Neuronal stem cell (in vitro differentiated cells): ENCODE measurements at places on chromosomes 2 and 18.

DNA sequence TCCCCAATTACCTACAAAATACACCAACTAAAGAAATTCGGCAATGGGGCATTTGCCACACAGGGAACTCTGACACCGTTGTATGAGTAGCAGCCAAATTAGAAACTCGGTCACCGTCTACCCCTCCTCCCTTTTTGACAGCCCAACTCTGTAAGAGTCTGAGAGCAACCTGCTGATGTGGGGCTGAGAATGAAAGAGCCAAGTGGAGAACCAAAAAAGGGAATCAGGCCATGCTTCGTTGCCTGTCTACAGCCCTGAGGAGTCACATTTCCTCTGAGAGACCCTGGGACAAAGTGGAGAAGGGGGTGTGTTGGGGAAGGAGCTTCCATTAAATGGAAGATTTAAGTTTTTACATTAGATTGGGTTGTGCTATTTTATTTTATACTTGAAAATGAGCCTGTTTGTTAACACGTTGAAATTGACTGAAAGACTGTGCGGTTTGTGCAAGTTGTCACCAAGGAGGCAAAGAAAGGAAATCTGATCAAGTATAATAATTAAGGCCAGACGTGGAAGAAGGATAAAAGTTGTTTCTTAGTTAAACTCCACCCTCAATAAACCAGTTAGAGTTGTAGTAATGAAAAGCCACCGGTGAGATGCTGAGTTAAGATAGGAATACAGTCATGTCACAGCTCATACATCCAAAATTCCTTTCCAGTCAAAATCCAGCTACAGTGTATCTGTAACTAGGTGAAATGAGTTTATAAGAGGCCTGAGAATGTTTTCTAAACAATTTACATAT, 131.7 kb upstream of the CREB1 start:
- H3K4me1 ChIP-seq, result peaks cover 10% of the 10 kb centered on the region
- peak overlapping the region; percentile 43 for H3K27ac ChIP-seq
- H3K27me3 ChIP-seq, result no peaks in the 10 kb centered on the region
- DNase-seq, result peak; percentile 33
- no peak overlapping the region for H3K4me3 ChIP-seq

GRCh38 chr18:28127763-28128658, 48.9 kb downstream of the CDH2 start:
- no peak overlapping the region for H3K4me3 ChIP-seq
- DNase-seq, result no peak
- H3K27ac ChIP-seq, result no peak overlapping the region
- peaks cover 3% of the 10 kb centered on the region for H3K36me3 ChIP-seq

GRCh38 chr2:220533485-220533884, 906.1 kb downstream of the SLC4A3 start:
- DNase-seq, result no peak
- no peak overlapping the region for H3K27ac ChIP-seq
- no peaks in the 10 kb centered on the region for H3K27me3 ChIP-seq
- no peak overlapping the region for H3K4me3 ChIP-seq
- H3K36me3 ChIP-seq, result no peaks in the 10 kb centered on the region

DNA sequence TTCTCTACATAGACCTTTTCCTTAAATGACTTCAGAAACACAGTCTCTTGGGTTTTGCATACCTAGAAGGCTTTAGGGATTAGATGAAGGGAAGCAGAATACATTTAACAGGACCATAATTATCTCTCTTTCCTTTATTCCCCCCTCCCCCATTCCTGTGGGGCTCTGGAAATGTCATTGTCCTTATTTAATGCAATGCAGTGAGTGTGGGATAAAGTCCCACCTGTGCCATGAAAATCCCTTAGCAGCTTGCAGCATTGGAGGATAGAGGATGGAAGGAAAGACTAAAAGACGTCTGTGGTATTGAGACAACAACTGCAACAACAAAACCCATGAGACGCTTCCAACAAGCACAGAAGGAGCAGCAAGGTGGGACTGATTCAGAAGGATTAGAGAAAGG, 117.8 kb upstream of the DCC start:
- H3K4me1 ChIP-seq, result peaks cover 4% of the 10 kb centered on the region
- H3K27me3 ChIP-seq, result no peaks in the 10 kb centered on the region

DNA sequence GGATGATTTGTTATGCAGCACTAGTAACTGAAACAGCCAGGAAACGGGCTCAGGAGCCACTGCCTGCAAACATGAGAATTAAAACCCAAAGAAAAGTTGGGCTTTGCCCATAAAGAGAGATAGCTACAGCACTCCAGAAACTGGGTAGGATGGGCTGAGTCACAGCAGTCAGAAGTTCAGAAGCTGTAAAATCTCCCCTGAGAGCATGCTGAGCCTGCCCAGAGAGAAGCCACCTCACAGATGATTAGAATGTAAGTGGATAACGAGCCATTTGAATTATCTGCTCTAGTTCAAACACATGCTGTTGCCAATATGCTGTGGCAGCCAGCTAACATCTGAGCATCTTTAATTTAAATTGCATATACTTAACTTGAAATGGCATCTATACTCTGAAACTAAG, 388.1 kb upstream of the ACVR2A start:
- DNase-seq, result no peak
- no peaks in the 10 kb centered on the region for H3K4me1 ChIP-seq
- H3K36me3 ChIP-seq, result no peaks in the 10 kb centered on the region
- H3K27me3 ChIP-seq, result no peaks in the 10 kb centered on the region
- H3K27ac ChIP-seq, result no peak overlapping the region

DNA sequence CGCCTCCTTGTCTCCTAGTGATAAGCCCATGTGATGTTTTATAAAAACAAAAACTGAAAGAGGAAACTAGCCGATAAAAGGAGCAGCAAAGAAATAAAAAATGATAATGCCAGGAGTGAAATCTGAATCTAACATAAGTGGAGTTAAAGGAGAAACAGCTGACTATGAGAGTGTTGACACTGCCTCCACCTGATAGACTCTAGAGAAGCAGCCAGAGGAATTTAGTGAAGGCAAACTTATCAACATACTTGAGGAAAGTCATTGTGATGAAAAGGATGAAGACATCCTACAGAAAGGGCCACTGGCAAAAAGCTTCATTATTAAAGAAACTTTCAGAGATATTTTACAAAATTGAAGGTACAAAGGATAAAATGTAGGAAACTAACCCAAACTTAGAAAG, 1.9 kb downstream of the M1AP start:
- H3K4me1 ChIP-seq, result peaks cover 6% of the 10 kb centered on the region
- DNase-seq, result no peak
- no peaks in the 10 kb centered on the region for H3K36me3 ChIP-seq
- no peak overlapping the region for H3K4me3 ChIP-seq

DNA sequence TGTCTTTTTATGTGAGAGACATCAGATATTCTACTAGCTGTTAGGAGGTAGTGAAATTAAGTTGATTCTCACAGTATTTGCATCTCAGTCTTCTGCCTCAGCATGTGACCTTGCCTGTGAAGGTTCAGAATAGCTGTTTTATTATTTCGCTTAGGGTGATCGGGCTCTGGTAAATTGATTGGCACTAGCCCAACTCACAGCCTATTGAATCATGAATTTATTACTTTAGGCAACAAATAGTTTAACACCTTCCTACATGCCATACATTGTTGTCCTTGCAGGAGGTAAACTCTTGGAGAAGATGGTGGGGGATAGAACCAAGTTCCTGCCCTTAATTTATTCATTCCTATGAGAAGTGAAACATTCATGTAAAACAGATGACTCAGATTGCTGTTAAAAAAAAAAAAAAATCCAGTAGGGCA, 101.9 kb downstream of the GPD2 start:
- H3K4me1 ChIP-seq, result no peaks in the 10 kb centered on the region
- H3K27ac ChIP-seq, result no peak overlapping the region
- no peak overlapping the region for H3K4me3 ChIP-seq
- no peak for DNase-seq
- H3K36me3 ChIP-seq, result no peaks in the 10 kb centered on the region

DNA sequence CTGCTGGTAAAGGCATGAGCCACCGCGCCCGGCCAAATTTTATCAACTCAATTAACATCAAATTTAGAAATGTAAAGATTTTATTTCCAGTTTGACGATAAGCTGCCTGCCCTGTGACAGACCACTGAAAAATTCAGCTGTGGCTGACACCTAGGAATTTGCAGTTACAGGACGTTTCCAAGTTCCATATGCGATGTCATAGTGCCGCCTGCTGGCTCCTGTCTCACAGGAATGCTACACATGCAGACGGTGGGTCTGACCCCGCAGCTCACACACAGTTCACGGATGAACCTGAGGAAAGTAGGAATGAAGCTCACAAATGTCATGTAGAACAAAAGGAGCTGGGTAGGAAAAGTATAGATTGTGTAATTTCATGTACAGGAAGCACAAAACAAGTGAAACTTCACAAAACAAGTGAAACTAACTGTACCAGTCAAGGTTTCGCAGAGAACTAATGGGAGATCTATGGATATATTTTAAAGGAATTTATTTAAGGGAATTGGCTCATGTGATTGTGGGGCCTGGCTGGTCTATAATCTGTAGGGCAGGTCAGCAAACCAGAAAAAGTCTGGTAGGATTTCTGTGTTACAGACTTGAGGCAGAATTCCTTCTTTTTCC, 13.2 kb upstream of the SEH1L start:
- H3K36me3 ChIP-seq, result no peaks in the 10 kb centered on the region
- H3K4me1 ChIP-seq, result peaks cover 7% of the 10 kb centered on the region
- no peak overlapping the region for H3K4me3 ChIP-seq
- H3K27ac ChIP-seq, result no peak overlapping the region
- peak; percentile 73 for DNase-seq
- H3K27me3 ChIP-seq, result no peaks in the 10 kb centered on the region

DNA sequence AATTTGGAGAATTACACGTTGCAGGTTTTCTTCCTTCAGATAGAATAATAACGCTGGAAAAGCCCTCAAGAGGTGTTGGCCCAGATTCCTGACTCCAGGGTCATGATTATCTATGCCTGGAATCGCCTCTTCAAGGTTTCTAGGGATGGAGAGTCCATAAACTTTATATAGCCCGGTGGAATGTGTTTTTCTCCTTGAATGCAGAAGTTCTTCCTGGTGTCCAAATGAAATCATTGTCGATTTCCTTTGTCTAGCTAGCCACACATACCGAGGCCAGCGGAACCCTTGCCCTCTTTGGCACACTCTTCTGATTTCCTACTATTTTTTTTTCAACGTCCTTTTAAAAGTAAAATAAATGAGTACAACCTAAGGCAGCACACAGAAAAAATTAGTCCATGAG, 117.8 kb downstream of the PID1 start:
- no peaks in the 10 kb centered on the region for H3K36me3 ChIP-seq
- no peaks in the 10 kb centered on the region for H3K4me1 ChIP-seq
- H3K27me3 ChIP-seq, result no peaks in the 10 kb centered on the region
- no peak for DNase-seq

DNA sequence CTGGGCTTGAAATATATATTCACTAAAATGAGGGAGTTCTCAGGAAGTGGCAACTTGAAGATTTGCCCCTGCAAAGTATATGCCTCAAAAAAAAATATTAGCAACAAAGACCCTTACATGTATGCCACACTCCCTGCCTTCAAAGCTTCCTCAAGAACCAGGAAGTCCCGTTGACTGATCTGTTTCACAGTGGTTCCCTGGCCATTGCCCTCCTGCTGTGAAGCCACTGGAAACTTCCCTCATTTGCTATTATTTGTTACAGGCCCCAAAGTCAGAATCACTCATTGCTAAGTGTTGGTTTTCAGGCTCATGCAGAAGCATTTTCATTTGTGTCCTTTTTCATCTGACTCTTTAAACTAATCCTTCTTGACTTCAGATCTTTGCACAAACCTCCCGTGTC, 421.5 kb downstream of the ZNF521 start:
- no peaks in the 10 kb centered on the region for H3K27me3 ChIP-seq
- peaks cover 12% of the 10 kb centered on the region for H3K4me1 ChIP-seq
- no peak overlapping the region for H3K27ac ChIP-seq
- H3K36me3 ChIP-seq, result no peaks in the 10 kb centered on the region

DNA sequence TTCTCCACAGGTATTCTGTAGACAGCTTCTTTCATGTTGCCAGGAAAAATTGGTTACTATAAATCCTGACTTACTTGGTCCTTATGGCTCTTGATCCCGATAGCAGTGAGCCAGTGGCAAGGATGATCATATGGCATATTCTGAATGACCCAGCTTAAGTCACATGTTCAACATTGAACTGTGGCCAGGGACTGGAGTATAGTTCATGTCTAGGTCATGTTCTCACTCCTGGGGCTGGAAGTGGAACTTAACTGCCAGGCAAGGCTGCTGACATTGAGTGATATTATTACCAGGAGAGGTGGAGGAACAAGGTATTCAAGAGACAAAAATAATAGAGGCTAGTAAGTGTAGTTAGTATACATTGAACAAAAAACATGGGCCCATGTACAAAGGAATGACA, 26.2 kb downstream of the R3HDM1 start:
- no peak overlapping the region for H3K27ac ChIP-seq
- peaks cover 2% of the 10 kb centered on the region for H3K27me3 ChIP-seq
- no peak for DNase-seq
- no peak overlapping the region for H3K4me3 ChIP-seq
- no peaks in the 10 kb centered on the region for H3K4me1 ChIP-seq
- peaks cover 2% of the 10 kb centered on the region for H3K36me3 ChIP-seq
